ENCODE measurements at places on chromosomes 7 and 10.

DNA sequence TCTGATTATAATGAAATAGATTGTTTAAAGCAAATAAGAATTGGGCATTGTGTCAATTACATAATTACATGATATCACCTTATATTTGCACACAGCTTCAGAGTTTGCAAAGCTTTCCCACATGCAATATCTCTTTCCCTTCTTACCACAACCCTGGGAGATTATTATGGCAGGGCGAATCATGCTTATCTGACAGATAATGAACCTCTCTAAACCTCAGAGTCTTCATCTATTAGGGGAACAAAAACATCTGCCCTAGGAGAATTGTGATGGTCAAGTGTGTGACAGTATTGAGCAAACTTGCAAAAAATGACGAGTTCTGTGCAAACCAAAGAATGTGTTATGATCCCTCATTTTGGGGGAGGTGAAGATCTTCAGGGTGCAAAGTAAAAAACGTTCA is 90.0 kb downstream of the MYOF start:
- no peak for DNase-seq

- no peak for DNase-seq
These were observed 126.0 kb downstream of the DNAJB6 start for GRCh38 chr7:157462840-157463239.

- DNase-seq, result no peak
These were observed 1.9 kb upstream of the ASB15 start for GRCh38 chr7:123599766-123600165.

- DNase-seq, result no peak
These were observed 780.5 kb downstream of the TYW1 start for GRCh38 chr7:67777119-67777518.

DNA sequence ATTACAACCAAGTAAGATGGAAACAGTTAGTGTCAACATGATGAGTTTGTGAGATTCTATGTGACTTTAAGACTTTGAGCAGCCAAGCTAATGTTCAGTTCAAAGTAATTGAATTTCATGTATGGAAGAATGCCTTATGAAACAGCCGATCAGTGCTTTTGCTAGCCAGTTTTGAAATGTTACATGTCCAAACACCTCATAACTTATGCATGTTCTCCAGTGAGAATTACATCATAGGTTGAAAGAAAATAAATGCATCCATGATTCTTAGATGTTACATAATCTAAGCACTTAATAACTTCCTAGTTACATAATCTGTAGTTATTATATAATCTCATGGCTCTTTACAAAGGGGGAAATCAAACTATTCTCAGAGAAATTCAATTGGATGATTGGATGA is 211.3 kb downstream of the BICC1 start:
- no peak for DNase-seq

GRCh38 chr7:360454-361100 is 70.6 kb downstream of the FOXL3 start:
- no peak for DNase-seq

DNA sequence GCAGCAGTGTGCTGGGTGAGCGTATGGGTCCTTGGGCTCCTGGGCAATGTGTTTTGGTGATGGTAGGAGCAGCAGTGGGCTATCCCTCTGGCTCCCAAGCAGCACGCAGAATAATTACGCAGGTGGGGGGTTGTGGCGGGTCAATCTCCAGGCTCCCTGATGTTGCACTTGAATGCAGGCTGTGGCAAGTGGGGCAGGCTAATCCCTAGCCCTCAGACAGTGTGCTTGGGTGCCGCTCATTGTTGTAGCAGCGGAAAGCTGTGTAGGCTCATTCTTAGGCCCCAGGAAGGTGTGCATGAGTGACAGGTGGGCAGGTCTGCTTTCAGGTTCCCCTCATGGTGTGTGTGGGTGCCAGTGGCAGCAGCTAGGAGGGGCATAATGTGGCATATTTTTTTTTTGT is 44.1 kb downstream of the LOXL4 start:
- no peak for DNase-seq

DNA sequence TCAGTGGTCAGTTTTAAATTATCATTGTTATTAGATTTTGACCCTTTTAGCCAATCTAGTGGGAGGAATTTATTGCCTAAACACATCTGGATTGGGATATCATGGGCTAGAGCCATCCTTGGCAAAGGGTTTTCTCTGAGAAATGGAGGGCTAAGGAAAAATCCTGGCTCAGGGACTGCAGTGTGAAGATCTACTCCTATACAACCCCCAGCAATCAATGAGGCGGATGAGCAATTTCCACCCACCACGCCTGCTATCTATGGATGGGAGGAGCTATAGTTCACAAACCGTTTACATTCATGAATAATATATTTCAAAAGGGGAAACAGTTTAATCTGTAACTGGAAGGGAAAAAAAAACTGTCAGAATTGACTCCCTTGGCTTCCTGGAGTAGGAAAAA is 2.7 kb downstream of the CAV1 start:
- no peak for DNase-seq

All from stimulated activated CD4-positive, alpha-beta T cell treated with anti-CD3 and anti-CD28 coated beads, Interleukin-1b, Interleukin-23, amount 100 ng/mL, for 1 hour (primary cell).